ENCODE measurements at places on chromosomes 2 and 18.

DNA sequence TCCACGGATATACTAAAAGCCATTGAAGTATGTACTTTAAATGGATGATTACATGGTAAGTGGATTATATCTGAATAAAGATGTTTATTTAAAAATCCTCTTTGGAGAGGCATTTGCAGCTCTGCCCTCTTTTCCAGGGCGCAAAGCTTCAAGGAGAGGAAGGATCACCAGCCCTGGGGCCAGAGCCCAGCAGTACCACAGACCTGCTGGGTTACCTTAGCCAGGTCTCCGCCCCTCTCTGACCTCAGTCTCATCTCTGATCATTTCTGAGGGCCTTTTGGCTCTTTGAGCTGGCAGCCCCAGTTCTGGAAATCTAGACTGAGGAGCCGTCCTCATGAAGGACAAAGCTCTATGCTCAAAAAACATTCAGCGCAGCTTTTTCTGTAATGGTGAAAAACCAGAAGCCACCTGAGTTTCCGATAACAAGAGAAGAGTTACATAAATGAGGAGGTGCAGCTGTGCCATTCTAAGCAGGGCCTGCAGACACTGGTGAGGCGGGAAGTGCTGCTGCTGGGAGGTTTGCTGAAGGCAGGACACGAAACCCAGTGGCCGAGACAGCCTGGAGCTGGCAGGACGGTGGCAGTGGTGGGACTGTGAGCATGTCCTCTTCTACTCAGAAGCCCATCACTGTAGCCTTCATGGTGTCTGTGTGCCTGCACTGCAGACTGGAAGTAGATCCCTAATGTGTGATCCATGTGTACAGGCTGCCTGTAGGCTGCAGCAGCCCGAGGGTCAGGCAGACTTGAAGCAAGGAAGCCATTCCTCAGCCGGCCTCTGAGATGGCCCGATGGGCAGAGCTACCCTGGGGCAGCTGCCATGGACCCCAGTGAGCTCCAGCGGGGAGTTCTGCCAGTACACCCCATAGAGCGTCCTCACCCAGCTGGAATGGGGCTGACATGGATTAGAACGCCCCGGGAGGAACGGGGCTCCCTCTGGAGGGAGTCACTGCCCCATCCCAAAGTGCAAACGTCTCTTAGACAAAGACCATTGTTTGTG, 27.7 kb downstream of the ADRA2B start:
- peak; percentile 42 for DNase-seq

GRCh38 chr2:39704540-39704939, 38.8 kb downstream of the TMEM178A start:
- no peak for DNase-seq

GRCh38 chr2:223896833-223897311, 48.3 kb downstream of the WDFY1 start:
- DNase-seq = no peak

DNA sequence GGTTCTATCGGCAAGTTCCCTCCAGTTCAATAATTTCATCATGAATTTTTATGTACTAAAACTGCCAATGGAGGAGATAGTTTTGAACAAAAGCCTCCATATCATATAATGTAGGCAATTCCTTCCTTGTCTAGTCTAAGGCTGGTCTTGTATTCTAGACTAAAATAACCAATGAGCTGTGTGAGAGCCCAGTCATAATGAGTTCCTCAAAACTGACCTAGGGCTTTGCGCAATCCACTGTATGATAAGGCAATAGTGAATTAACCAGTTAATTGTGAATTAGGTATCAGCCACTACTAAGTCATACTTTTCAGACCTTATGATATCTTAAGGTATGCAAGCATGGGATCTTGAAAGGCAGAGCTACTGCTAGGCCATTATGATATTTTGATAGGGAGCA, 7.6 kb upstream of the UXS1 start:
- DNase-seq = no peak

GRCh38 chr2:113977660-113978523, 88.0 kb downstream of the ACTR3 start:
- DNase-seq = no peak

GRCh38 chr2:120441744-120442471, 96.0 kb downstream of the INHBB start:
- DNase-seq = peak; percentile 68

- no peak for DNase-seq
Observed at GRCh38 chr2:85472261-85472660, 53.7 kb downstream of the SH2D6 start.

GRCh38 chr2:60739156-60739555, 16.9 kb upstream of the PAPOLG start:
- DNase-seq = peak; percentile 35

GRCh38 chr18:50661013-50661412, 101.1 kb downstream of the MAPK4 start:
- no peak for DNase-seq

DNA sequence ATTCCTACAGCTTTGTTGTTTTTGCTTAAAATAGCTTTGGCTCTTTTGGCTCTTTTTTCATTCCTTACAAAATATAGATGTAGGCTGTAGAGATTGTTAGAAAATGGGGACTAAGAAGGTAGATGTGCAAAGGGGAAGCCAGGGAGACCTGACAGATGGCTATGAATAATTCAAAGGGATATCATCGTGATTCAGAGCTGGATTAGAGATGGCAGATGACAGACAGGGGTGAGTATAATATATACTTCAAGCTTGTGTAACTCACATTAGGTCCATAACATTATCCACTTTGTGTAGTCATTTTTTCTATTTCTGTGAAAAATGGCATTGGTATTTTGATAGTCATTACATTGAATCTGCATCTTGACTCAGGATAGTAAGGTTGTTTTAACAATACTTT, 422.9 kb upstream of the ST6GAL2 start:
- DNase-seq = no peak

DNA sequence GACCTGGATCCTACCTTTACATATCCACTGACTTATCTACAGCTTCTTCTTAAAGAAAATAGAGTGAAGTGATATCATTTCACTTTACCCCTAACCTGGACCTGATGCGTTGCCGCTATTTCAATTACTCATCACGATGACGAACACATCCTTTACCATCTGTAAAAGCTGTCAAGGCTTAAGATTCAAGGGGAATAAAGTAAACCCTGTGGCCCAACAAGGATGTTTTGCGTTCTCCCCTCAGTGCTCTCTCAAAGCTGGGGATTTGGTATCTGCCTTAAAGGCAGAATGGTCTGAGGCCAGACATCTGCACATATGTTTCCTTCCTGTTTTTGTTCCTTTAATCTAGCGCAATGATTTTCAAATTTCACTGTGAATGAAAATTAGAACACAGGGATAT, 100.1 kb upstream of the KLF7 start:
- DNase-seq = no peak

GRCh38 chr2:156672556-156673332, 236.6 kb downstream of the GPD2 start:
- no peak for DNase-seq

- DNase-seq = no peak
Observed at GRCh38 chr2:127118038-127118437, 11.1 kb upstream of the BIN1 start.
